NCI-H1105 (cell line): ENCODE measurements at places on chromosomes 6 and 20.

GRCh38 chr6:116924245-116924644, 47.2 kb downstream of the RFX6 start:
- no peak for DNase-seq

DNA sequence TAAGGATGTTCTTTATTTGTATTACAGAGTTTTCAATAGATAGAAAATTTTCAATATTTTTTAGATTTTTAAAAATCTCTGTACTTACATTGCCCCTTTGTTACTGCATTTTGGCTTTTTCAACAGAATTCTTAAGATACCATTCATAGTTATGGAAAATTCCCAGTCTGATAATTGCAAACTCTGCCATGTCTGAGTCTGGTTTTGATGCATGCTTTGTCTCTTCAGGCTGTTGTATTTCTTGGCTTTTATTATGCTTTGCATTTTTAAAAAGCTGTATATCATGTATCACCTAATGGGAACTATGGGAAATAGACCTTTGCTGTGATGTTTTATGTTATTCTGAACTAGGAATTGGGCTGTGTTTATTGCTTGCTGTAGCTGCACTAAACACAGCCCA, 898.9 kb upstream of the ADGRB3 start:
- DNase-seq: no peak

- DNase-seq: no peak
Measured at GRCh38 chr6:1821164-1821512, 211.4 kb downstream of the FOXC1 start.

DNA sequence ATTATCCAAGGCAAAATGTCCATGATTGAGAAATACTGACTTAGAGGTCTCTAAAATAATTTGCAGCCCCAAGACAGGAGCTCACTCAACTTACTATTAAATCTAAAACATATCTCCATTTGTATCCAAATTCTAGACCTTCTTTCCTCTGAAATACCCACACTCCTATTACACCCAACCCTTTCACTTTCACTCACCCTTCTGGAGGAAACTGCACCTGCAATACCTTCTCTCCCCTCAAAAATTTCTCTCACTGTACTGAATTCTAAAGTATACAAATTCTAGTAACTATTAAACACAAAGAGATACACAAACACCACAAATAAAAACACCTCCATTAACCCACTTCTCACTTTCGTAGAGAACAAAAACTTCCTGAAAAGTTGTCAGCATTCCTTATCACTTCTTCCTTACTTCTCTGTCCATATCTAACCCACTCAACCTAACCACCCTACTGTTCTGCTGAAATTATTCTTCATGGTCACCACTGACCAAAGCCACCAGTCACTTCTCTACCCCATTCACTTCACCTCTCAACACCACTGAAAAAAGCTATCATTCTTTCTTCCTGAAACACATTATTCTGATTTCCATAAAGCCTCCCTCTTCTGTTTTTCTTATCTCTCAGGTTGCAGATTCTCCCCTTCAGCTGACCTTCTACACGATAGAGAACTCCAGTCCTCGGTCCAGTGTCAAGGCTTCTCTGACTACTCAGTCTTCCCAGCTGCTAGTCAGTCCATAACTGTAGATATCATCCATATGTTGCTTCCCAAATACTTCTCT, 12.0 kb downstream of the LMBRD1 start:
- DNase-seq: no peak

DNA sequence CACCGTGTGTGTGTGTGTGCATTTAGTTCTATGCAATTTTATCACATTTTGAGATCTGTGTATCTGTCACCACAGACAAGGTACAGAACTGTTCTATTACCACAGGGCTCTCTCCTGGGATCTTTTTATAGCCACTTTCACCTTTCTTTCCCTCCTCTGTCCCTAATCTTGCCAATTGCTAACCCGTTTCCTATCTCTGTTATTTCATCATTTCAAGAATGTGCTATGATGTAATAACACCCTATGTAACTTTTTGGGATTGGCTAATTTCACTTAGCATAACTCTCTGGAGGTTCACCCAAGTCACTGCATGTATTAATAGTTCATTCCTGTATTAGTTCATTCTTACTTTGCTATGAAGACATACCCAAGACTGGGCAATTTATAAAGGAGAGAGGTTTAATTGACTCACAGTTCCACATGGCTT, 657.7 kb downstream of the QKI start:
- no peak for DNase-seq

DNA sequence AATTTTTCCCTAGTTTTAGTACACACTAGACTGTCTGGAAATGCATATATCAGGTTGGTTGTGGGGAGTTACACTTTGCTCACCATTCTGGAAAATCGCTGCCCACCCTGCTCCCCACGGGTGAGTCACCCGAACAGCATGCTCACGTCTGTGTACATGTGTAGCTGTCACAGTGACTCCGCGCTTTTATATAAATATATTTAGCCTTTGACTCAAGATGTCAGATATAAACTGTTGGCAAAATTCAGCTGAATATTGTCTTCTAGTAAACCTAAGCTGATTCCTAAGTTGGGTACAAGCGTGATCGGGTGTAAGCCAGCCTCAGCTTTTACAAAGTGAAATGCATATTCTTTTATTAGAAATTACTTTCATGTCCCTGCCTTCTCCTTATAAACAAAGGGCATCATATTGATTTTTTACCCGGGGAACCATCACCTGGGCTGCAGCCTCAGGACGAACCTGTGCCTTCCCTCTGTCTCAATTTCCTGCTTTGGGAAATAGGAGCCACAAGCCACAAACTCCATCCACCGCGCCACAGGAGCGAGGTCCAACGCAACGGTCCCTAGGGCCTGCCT, 4.3 kb downstream of the SDCBP2 start:
- DNase-seq: peak; percentile 35

- DNase-seq: no peak
Measured at GRCh38 chr6:89144354-89144906, 1.4 kb upstream of the PM20D2 start.
